H54 (cell line): ENCODE measurements at places on chromosomes 12 and 14.
A peak's percentile ranks its signal among the peaks of the same experiment; 100 is the strongest.

DNA sequence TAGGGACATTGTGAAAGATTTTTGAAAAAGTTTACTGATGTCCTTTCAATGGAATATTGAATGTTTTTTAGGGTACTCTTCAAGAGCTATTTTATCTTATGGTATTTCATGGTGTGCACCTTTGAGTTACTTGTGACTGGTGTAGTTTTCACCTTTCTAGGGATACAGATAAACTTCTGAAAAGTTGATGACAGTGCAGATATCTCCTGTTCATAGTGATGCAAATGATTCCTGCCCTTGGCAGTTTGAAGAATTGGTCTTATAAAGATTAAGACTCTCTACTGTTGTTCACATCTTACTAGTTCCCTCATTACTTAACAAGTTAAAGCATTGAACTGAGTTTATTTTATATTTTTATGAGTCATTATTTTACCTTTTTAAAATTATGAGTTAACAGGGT, 408.9 kb downstream of the TRHDE start:
- DNase-seq: no peak

DNA sequence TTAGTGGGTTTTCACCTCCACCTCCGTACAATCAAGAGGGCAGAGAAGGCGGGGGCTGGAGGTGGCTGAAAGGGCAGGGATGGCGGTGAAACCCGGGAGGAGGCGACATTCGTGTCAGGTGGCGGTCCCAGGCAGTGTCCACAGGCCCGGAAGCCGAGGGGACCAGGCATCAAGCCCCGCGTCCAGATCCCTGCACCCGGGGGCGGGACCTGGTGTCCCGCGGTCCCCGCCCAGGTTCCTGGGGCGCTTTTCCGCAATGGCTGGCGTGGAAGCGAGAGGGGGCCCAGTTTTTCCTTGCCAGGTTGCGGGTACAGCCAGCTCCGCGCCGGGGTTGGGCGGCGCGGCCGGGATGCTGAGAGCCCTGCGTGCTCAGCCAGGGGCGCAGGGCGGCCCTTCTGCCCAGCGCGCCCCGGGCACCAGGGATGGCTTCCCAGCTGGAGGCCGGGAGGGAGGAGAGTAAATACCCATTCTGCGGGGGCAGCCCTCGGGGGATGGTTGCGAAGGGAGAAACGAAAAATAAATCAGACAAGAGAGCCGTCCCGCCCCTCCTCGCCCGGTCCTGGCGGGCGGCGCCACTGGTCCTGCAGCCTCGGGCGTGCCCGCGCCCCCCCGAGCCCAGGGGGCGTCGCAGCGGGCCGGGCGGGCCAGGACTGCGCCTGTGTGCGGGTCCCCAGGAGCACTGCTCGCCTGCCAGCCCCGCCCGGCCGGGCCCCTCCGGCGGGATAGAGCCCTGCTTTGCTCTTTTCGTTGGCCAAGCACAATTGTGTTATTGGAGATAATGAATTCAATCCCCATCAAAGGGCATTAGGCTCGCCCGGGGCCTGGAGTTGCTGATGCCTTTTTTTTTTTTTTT, 11.5 kb downstream of the FOXA1 start:
- DNase-seq: no peak

- no peak for DNase-seq
These were observed 28.4 kb downstream of the DGLUCY start for GRCh38 chr14:91142214-91142668.

DNA sequence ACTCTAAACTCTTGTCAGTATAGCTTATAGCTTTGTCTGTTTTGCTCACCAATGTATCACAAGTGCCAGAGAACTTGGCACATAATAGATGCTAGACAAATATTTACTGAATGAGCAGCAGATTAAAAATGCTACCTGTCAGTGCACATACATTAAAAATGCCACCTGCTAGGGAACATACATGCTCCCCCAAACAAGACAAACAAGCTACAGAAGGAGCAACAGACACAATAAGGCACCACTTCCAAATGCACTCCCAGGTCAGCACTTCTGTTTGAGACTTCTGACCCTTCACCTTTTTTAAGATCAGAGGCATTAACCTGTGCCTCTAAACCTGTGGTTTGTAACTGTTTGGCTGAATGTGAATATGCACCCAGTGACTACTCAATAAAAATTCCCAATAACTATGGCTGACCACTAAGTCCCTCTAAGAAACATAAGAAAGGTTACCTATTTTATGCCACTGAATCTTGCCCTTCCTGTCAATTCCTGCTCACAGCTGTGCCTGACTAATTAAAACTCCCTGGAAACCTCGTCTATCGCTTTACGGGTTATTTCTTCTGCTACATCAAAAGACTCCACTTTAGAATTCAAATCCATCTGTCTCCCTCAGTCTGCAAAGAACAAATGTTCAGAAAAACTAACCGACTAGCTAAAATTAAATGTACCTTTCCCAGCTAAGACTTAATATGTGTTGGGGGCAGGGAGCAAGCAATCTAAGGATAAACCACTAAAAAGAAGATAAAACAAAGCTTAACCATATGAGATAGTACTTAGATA, 41.0 kb downstream of the HECTD4 start:
- DNase-seq: no peak

DNA sequence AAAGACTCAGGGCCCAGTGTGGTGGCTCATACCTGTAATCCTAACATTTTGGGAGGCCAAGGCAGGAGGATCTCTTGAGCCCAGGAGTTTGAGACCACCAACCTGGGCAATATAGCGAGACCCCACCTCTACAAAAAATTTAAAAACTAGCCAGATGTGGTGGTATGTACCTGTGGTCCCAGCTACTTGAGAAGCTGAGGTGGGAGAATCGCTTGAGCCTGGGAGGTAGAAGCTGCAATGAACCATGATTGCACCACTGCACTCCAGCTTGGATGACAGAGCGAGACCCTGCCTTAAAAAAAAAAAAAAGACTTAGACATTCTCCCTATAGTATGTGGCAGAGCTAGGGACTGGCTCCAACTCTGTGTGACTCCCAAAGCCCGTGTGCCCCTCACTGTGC, 2.9 kb downstream of the UBE3B start:
- no peak for DNase-seq

DNA sequence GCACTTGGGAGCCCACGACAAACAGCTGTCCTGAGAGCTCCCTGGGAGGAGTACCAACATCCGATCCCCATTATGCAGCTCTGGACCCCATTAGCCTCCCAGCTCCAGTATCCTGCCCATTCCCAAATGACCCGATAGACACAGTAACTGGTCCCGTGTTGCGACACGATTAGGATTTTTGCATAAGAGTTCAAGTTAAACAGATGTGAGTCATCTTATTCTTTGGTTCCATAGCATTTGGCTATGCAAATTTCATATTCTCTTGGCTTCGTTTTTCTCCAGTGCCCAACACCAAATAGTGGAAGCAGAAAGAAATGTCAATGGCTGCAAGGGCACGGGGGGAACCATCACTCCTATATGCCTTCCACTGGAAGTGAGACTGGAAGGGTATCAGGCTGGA, 43.0 kb upstream of the LRRC10 start:
- no peak for DNase-seq

DNA sequence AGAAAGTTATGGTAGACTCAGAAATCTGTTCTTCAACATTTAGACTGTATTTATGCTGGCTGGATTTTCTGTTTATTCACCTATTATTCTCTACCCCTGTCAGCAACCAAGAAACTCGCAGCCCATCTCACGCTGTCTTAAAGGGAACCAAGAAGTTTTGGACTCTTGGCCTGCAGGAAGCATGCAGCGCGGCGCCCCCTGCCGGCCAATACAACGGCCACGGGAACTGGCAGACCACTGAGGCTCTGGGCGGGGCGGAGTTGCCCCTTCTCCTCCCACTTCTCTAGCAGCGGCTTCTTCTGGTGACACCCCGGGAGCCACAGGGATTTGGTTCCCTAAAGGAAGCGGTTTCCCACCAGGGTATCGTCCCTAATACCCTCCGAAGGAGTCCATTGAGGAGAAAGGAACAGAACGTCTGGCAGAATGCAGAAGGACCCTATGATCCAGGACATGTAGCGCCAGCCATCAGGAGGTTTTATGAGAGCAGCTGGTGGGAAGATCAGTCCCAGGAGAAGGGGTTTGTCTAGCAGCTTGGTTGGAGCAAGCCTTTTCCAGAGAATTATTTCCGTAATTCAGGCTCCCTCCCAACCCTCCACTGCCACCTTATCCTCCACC, 21.0 kb upstream of the RNASE2 start:
- peak; percentile 9 for DNase-seq

DNA sequence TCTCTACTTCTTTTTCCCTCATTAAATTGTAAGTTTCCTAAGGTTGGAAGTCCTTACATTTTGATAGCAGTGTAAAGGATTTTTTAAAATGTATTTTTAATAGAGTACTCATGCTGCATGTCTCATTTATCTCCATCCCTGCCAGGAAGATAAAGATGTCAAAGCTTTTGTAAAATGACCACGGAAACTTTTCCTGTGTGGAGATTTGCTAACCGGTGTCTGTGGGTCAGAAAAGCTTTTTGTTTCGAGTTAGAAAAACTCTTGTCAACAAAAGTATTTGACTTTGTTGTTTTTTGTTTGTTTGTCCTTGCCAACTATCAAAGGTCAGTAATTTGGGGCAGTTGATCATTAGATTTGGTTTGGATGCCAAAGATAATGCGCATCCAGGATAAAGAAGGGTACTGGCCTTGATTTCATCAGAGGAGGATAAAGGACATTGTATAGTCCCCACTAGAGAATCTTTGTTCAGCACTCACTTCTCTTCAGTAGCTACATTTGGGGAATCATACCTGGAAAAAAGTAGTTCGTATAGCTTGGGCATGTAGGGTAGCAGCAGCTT, 156.8 kb upstream of the HIF1A start:
- DNase-seq: no peak

GRCh38 chr14:57346741-57347140, 43.6 kb upstream of the NAA30 start:
- no peak for DNase-seq
